Activated CD4-positive, alpha-beta T cell treated with anti-CD3 and anti-CD28 coated beads for 36 hours (primary cell): ENCODE measurements at places on chromosomes 3 and 15.

GRCh38 chr3:17137321-17137826 is 252.6 kb downstream of the PLCL2 start:
- no peak for DNase-seq

DNA sequence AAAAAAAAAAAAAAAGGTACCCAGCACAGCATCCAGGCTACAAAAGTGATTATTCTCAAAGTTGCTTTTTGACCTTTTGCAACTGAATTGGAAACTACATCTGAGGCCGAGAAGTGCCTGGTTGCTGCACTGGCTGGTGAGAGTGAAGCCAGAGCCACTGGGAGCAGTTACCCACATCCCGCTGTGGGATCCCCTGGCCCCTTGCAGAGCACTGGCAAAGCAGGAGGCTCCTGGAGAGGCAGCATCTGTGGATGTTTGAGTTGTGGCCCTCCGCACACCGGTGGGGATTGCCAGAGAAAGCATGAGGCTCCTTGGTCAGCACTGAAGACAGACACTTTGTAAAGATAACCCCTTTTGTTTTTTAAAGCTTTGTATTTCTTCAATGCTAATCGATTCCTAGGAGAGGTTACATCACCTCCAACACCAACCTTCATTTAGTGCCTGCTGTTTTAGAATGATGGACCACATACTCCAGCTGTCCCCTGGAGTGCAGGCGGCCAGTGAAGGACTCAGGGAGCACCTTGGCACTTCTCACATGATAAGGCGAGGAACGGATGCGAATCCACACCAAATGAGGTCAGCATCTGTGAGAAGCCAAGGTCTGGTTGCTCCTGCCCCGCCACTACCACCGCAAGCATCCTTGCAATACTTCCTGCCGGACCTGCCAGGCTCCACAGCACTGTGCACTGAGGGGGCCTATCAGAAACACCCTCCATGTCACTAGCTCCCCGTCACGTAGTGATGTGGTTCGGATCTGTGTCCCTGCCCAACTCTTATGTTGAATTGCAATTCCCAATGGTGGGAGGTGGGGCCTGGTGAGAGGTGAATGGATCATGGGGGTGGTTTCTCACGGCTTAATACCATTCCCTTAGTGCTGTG is 256.5 kb downstream of the GABRB3 start:
- no peak for DNase-seq

GRCh38 chr15:66961407-66961884 is 104.0 kb upstream of the SMAD3 start:
- DNase-seq, result no peak

- no peak for DNase-seq
Measured at GRCh38 chr15:77506311-77507142, 85.8 kb downstream of the HMG20A start.

GRCh38 chr3:71504250-71505036 is 79.1 kb downstream of the FOXP1 start:
- peak; percentile 69 for DNase-seq

DNA sequence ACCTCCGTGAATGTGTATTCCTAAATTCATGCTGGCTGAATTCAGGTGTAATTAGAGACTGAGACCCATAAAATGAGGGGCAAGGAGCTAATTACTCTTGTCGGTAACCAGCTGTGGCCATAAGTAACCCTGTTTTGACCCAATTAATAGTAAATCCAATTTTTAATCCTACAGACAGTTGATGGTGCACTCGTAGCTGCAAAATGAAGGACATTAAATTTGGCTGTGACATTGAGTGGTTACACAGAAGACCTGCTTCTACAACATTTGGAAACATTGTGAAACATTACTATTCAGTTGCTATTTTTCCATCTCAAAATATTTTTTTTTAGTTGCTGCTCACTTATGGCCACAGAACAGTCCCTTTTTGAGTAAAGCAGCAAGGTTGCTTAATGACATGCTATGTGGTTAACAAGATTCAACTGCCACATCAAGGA is 33.0 kb downstream of the MBNL1 start:
- no peak for DNase-seq

GRCh38 chr3:109563149-109563548 is 225.8 kb upstream of the DPPA4 start:
- peak; percentile 65 for DNase-seq

DNA sequence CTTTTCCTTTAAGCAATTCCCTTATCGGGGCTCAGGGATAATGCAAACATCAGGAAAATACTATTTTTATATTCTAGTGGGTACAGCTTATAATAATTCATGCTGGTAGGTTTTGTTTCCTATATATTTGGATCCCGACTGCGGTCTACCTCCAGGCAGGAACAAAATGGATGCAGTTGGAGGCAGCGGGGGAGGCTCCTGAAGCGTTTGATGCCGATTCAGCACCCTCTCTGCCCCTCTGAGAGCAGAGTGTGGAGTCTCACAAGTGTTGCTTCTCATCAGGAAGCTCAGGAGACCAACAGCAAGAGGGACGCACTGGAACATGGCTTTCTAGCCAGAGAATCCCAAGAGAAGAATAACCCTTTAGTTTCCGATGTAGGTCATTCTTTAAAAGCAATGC is 104.9 kb downstream of the RORA start:
- DNase-seq, result no peak

DNA sequence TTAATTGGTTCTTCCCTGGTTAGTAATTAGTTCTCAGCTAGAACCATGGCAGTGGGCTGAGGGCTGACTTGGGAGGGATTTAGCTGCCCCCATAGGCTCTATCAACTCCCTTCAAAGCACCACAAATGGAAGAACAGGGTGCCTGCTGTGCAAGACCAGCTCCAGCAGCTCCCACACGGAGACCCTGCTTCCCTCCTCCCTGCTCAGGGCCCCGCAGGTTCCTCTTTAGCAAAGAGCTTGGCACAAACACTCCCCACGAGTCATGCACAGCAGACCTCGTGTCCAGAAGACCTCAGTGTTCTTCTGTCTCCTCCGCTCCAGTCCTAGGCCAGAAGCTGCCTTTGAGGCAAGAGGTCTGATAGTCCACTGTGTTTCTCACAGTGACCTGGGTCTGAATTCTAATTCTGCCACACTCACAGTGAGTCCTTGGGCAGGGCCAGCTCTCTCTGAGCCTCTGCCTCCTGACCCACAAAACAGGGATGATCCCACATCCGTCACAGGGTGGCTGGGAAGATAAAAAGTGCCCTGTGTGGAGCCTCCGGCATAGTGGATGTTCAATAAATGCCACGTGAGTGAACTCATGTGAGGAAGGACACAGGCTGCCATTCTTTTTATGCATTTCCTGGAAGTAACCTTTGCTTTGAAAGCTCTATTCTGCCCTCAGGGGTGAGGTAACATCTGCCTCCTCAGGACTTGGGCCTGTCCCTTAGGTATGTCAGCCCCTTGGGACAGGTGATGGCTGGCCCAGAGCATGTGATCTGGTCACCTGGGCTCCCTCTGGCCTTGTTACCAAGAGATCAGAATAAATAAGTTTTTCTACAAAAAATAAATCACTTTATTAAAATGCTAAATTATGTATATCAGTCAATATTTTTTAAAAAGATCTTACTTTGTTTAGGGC is 7.6 kb downstream of the RAB6B start:
- no peak for DNase-seq

DNA sequence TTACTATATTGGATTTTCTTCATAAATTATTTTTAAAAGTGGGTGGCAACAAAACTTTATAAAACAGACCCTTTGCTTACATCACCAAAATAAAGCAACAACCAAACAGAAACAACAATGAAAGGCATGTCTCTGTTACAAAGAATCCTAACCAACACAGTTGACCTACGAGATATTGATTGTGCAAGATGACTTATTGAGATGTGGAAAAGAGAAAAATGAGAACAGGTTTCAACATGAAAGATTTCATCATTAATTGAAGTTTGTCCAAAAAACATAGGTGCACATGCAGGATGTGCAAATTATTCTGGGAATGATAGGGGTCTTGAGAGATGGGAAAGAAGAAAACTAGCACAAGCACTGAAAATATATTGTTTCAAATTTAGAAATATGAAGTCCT is 9.0 kb downstream of the GMNC start:
- no peak for DNase-seq
